ENCODE measurements at places on chromosomes 11 and 22.

DNA sequence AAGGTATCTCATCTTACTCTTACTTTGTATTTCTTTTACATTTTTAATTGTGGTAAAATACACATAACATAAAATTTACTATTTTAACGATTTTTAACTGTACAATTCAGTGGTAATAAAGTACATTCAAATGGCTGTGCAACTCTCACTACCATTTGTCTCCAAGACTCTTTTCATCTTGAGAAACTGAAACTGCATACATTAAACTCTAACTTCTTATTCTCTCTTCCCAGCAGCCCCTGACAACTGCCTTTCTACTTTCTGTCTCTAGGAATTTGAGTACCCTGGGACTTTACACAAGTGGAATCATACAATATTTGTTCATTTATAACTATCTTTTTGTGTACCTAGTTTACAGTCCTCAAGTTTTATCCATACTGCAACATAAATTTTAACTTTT, 725.8 kb upstream of the KIRREL3 start:
- no peak for DNase-seq

GRCh38 chr11:6200975-6201374, 2.0 kb downstream of the OR52W1 start:
- DNase-seq = no peak

DNA sequence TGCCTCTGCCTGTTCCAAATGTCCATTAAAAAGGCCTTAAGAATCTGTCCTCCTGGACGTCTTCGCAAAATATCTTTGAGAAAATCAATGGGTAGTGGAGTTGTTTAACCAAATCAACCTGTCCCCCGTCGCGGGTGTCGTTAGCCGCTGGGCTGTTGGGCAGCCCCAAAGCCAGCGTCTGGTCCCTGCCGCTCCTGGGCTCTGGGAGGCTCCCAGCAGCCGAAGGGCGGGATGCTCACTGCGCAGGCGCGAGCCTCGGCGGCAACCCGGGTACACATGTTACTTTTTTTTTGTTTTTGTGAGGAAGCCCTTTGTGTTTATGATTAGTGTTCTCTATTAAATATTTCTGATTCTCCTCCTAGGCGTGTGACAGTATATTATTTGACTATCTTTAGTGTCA, 12.6 kb downstream of the MMP10 start:
- no peak for DNase-seq

DNA sequence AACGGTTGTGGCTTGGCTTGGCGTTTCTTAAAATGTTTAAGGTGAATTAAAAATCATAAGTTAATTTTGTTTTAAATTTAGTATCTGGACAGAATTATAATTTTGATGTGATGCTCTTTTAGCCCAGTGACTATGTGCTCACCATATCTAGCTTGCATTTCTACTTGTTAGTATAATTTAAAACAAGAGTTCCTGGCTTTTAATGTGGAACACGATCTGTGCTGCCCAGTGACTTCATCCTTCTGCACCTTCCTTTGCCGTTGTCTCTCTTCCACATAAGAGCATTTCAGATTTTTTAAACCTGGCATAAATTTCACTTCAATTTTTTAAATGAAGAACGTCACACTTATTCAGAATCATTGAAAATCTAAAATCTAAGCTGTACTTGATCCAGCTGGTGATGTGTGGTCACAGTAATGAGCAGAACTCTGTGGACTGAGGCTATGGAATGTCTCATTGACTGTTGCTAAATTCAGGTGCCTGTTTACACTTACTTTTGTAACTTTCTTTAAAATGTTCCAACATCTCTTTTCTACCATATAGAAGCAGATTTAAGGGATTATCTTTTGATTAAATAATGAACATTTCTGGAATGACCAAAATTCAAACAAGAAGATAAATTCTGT, 75.4 kb upstream of the ADSL start:
- DNase-seq = no peak

- DNase-seq = no peak
Observed at GRCh38 chr11:72787216-72788104, 6.4 kb downstream of the STARD10 start.

DNA sequence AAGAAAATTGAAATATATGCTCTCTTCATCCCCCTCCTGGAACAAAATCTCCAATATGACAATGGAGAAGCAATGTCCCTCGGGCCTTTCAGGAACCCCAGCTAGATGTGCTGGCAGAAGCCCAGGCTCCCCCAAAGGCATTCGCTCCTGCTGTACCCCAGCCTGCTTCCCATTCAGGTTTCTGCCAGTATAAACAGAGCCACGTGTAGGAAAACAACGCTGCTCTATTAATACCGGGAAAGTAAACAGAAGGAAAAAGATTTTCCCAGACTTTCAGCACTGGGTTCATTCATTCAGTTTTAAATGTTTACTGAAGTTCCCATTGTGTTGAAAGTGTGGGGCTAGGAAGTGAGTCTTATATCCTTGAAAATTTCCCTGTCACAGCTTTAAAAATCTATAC, 147.1 kb downstream of the CADM1 start:
- no peak for DNase-seq

- no peak for DNase-seq
Observed at GRCh38 chr11:47987310-47987709, 7.0 kb downstream of the PTPRJ start.

GRCh38 chr11:129375751-129376657, at the start of gene BARX2:
TSS of gene BARX2 (plus strand) at chr11:129375848. CDS start at chr11:129376036, 188 bp downstream.
- DNase-seq = no peak

DNA sequence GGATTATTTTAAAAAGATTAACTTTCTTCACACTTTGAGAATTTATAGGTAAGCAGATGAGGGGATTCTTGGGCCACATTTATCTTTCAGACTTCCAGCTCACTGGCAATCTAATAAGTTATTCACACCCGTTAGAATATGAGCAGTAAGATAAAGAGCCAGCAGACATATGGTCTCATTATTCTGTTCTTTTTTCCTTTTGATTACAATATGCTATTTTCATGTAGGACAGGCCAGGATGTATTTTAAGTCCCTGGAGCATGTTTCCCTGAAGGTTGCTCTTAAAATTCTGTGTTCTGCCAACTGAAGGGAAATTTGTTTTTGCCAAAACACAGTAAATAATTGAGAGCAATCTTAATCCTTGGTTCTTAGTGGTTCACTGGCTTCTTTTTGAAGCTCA, 22.2 kb downstream of the PDHX start:
- no peak for DNase-seq

- DNase-seq = no peak
Observed at GRCh38 chr11:38791346-38791961, 2193.4 kb upstream of the RAG2 start.

DNA sequence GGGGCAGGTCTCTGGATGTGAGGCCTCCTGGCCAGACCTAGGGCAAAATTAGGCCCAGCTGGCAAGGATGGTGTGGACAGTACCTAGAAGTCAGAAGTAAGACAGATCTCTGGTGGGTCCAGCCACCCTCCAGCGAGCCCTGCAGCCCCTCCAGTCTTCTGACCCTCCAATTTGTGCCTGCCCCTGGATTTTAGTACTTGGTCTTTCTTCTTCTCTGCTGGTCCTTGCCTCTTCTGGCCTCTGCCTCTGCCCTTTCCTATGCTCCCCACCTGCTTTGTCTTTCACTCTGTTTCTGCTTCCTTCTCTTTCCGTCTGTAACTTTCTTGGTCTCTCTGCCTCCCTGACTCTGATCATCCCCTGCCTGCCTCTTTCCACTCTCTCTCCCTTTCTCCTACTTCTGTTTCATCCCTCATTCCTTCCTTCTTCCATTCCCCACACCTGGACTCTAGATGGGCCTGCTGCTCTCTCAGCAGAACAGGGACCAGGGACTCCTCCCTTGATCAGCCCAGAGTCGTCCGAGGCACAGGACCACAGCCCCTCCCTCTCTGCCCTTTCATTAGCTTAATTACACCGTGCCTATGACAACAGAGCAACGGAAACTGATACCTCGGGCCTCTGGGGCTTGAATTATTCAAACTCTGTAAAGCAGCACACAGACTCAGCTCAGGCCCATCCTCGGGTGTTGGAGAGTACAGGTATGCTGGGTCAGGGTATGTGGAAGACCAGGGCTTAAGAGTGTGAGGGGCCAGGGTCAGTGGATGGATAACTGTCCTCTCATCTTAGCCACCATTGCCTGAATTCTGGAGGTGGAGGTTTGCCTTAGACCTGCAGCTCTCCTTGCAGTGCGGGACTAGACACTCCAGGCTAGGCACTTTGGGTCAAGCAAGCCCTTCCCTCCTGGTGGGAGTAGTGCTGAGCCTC, at the start of gene CHRNA10:
CHRNA10 (minus strand) TSS at position 51 of the 921 bp plus-strand sequence. CDS start 72 bp downstream, outside the sequence.
- no peak for DNase-seq

DNA sequence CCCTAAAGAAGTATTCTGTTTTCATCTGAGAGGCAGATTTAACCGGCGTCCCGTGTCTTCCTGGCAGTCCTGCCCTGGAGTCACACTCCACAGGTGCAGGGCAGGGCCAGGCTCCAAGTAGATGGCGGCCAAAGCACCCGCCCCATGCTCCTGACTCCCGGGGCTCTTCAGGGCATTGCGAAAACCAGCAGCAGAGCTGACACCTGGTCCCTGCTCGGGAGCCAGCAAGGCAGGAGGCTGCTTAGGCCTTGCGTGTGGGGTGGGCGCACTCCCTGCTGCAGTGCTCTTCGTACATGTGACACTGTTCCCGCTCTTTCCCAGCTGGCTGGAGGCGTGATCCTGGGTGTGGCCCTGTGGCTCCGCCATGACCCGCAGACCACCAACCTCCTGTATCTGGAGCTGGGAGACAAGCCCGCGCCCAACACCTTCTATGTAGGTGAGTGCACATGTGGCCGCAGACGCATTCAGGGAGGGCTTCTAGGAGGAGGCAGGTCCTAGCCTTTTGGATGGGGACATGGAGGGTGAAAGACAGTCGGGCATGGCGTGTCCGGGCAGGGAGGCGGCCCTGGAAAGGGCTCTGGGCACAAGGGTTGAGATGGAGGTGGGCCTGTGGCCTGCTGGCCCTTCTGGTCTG, 10.3 kb upstream of the TSSC4 start:
- DNase-seq = no peak

DNA sequence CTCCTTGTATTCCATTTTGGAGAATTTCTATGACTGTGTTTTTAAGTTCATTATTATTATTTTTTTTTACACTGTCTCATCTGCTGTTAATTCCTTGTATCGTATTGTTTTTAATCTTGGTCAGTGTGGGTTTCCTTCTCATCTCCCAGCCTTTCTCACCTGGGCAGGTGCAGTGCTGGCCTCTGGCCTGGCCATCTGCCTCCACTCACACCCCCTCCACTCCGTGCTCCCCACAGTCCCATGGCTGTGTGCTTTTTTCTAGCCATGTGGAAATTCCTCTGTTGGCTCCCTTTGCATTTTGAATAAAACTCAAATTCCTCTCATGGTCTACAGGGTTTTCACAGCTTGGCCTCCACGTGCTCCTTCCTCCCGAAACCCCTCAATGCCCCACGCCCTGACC, 50.3 kb upstream of the LINC01488 start:
- DNase-seq = no peak

GRCh38 chr11:35796562-35796961, 134.0 kb downstream of the TRIM44 start:
- no peak for DNase-seq

DNA sequence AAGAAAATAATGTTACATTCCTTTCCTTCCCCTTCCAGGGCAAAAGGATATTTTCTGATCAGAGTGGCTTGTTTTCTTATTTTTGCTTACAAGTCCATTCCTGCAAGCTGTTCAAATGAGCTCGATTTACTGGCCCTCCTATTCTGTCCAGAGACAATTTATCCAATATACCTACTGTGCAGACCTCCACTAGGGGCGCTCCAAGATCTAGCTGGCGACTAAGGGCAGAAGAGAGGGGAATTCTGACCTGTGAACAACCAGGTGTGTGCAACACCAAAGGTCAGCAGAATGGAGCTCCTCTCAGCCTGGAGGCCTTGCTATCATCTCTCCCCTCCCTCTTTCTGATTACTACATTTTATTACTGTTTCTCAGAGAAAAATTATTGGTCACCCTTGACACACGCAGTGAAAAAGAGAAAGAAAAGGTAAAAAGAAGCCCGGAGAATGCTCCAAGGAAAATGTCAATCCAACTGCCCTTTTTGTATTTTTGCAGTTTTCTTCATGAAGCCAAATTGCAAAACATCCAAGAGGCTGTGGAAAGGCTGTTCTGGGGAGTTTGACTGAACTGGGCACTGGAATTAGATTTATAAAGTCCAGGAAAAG, 3.2 kb downstream of the SEZ6L start:
- DNase-seq = no peak

- no peak for DNase-seq
Observed at GRCh38 chr22:31241936-31242335, 29.8 kb downstream of the LIMK2 start.

DNA sequence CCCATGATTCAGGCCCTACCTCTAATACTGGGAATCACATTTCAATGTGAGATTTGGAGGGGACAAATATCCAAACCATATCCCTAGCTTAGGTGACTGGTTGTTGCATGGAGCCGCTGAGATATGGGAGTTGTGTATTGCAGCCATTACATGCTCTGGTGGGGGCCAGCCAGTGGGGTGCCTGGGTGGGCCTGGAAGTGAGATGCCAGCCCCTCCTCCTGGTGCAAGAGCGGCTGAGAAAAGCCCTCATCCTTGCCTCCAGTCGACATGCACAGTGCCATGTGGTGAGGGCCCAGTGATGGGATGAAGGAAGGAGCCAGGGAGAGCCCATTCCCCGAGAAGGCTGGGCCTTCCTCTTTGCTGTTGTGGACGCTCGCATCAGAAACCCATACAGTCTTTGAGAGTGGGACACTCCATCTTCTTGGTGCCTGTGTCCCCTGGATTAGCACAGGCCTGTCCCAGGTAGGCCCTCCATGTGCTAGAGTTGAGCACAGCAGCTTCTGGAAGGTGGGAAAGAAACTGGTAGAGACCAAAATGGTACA, 1043.0 kb downstream of the TBC1D22A start:
- no peak for DNase-seq

- DNase-seq = no peak
Observed at GRCh38 chr11:1073261-1073724, 1.4 kb upstream of the MUC2 start.

DNA sequence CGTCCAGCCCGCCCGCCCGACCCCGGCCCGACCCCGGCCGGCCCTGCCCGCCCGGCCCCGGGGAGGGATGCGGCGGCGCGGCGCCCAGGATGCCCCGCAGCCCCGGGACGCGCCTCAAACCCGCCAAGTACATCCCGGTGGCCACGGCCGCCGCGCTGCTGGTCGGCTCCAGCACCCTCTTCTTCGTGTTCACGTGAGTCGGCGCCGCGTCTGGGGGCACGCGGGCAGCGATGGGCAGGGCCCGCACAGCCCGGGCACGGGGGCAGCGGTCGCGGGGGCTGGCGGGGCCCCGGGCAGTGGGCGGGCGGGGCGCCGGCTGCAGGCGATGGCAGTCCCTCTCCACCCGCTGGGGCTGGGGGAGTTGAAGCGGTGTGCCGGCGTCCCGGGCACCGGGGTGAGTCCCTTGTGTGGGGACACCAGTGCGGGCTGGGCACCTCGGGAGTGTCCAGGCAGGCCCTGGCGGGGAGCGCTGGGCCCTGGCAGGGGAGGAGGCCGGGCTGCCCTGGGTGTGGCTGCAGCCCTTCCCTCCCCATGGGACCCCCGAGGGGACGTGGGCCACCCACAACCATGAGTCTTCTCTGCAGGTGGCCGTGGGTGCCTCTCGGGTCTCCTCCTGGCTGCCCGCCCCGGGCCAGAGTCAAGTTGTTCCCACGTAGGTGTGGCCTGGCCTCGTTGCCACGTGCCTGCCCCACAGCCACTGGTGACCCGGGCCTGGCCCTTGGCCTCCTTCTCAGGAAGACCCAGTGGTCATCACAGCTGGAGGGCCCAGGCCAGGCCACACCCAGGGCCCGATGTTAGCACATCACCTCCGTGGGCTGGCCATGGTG, 468 bp downstream of the ZDHHC8 start:
- no peak for DNase-seq

All from activated CD4-positive, alpha-beta T cell treated with anti-CD3 and anti-CD28 coated beads, Interleukin-2, amount 50 U/mL, for 4 hours (primary cell).